Activated CD8-positive, alpha-beta T cell treated with anti-CD3 and anti-CD28 coated beads for 36 hours (primary cell): ENCODE measurements at places on chromosomes 11 and 22. TPM values are rescaled to one million over a fixed set of nuclear protein-coding genes. Genes with fewer than 3 reads are reported as not detected.
A peak's percentile ranks its signal among the peaks of the same experiment; 100 is the strongest.

ZNRD2 gene
- 54.3 TPM for total RNA-seq

ZBTB16 gene
- total RNA-seq = 9.5 TPM

- peak; percentile 42 for DNase-seq
Measured at GRCh38 chr11:976431-977160, 50.9 kb downstream of the AP2A2 start.

DNA sequence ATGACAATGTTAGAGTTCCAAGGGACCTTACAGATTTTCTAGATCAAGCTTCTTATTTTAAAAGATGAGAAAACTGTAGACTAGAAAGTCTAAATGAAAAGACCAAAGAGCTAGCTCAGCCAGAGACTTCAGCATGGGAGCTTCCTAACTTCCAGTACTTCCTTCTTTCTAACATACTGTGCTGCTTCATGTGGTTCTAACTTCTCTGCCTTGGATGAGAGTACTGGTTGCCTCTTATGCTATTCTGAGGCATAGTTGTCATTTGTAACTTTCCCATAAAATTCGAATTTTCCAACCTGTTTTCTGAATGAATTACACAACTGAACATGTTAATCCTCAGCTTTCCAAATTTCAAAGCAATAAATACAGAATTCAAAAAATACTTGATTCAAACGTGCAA lies 1.8 kb downstream of the MTMR2 start:
- DNase-seq = no peak

DNA sequence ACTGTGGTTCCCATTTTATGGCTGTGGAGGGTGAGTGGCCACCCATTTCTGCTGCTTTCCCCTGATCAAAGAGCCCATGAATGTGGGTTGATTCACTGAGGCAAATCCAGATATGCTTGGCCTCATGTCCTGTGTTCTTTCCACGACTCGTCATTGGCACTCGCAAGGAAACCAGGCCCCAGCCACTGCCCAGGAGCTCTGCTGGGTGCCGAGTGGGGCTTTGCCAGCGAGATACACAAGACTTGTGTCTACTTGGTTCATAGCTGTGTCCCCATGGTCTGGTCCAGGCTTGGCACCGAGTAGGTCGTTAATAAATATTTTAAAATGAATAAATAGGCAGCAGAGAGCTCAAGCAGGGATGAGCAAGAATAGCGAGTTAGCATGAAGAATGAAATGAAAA lies 1291.5 kb downstream of the TBC1D22A start:
- DNase-seq = no peak

MYO7A gene
- 0.09 TPM for total RNA-seq

DNA sequence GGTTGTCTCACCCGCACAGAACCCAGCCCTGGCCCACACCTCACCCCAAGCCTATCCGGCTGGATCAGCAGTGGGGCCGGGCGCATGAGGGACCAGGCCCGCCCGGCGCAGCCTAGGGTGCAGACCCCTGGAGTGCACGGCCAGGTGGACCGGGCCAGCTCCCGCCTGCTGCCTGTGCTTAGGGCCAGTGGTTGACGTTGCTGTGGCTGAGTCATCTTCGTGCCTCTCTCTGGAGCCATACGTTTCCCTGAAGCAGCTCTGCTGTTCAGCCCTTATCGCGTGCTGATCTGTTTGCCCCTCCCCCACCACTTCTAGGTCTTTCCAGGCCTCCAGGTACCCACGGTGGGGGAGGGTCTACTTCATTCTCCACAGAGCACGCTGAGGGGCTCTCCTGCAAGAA lies 39.5 kb downstream of the CDKN1C start:
- no peak for DNase-seq

TOP3B gene
- total RNA-seq = 33.6 TPM

GRCh38 chr22:23124611-23125511 lies 16.9 kb downstream of the RSPH14 start:
- no peak for DNase-seq

KLHDC7B gene
- 5.8 TPM for total RNA-seq

- no peak for DNase-seq
Measured at GRCh38 chr22:45807156-45807915, 135.7 kb downstream of the ATXN10 start.

DNA sequence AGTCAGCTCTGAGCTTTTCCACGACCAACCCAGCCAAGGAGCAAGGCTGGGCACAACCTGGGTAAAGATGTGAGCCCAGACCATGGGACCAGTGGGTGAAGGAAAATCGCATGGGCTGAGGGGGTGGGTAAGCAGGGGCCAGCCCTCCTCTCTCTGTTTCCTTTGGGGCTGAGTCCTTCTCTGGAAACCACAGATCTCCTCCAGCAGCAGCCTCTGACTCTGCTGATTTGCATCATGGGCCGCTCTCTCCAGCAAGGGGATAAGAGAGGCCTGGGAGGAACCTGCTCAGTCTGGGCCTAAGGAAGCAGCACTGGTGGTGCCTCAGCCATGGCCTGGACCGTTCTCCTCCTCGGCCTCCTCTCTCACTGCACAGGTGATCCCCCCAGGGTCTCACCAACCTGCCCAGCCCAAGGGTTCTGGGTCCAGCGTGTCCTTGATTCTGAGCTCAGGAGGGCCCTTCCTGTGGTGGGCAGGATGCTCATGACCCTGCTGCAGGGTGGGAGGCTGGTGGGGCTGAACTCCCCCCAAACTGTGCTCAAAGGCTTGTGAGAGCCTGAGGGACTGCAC lies 67.8 kb downstream of the GGTLC2 start:
- no peak for DNase-seq

RFPL2 gene
- not detected for total RNA-seq

GRCh38 chr11:73350908-73351636 lies 25.1 kb upstream of the RELT start:
- DNase-seq = peak; percentile 74

DNA sequence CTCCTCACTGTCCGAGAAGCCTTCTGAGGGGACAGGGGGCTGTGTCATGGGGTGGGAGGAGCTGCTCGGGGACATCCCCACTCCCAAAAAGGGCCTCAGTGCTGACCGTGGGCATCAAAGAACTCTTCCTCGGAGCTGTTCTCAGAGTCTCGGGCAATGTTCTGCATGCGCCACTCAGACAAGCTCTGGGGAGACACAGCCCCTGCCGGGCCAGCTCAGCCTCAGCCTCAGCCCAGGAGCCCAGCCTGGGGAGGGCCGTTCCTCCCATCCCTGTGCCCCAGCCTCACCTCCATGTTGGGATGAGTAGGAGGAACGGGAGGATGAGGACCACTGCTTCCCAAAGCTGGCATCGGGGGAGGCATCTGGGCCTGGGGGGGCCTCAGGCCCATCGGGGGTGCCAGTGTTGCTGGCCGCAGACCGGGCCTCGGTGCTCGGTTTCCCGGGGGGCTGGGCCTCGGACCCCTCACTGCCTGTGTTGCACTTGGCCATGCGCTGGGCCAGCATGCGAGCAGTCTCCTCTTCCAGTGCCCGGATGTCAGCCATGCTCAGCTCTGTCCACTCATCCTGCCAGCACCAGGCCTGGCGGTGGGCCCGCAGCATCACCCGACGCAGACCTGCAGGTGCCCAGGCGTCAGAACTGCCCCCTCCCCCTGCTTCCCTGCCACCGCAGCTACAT lies 5.2 kb downstream of the PITPNM1 start:
- no peak for DNase-seq

- no peak for DNase-seq
Measured at GRCh38 chr11:18329196-18329870, 7.0 kb downstream of the GTF2H1 start.

UBE2L3 gene
- total RNA-seq = 50.3 TPM

ZNF280B gene
- 2.3 TPM for total RNA-seq

GNG3 gene
- not detected for total RNA-seq

- peak; percentile 77 for DNase-seq
Measured at GRCh38 chr11:8593935-8594909, at the start of gene STK33. Gene STK33 (minus strand): TSS chr11:8594228. CDS start chr11:8474905, 119,323 bp downstream.

LRRC74B gene
- not detected for total RNA-seq

- DNase-seq = no peak
Measured at GRCh38 chr11:48087974-48088681, 107.8 kb downstream of the PTPRJ start.

OR51B2 gene
- total RNA-seq = not detected

- no peak for DNase-seq
Measured at GRCh38 chr11:107683807-107684206, 28.0 kb downstream of the SLN start.

GSTT2 gene
- not detected for total RNA-seq

SCGB2A2 gene
- not detected for total RNA-seq

- no peak for DNase-seq
Measured at GRCh38 chr11:34940026-34940677, 23.7 kb downstream of the PDHX start.

- DNase-seq = no peak
Measured at GRCh38 chr22:37443977-37444376, 16.7 kb upstream of the ELFN2 start.

GANAB gene
- 205 TPM for total RNA-seq

NLRP14 gene
- 0.11 TPM for total RNA-seq

DNA sequence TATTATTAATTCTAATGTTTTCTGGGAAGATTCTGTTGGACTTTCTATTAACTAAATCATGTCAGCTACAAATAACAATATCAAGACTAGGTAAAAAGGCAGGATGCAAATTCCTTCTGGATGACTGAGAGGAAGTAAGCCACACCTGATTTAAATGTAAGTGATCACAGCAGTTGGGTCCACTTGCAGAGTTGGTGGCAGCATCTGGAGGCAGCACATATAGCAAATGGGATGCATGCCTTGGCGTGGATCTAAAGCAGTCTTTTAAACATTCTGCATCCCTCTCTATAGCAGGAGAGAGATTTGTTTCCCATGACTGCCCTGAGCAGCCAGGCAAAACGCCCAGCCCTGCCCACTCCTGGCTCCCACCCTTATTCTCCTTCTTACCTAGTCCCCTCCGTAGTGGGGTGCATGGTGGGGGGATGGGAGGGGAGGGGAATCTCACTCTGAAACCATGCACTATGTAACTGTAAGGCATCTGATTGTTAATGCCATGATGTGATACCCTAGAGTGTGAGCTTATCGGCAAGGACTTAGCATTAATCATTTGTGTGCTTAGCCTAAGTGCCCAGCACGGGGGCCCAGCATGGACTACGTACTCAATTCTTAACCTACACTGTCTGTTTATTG lies 130.3 kb downstream of the EFCAB6 start:
- no peak for DNase-seq

GRCh38 chr22:17548010-17548755 lies 15.1 kb upstream of the SLC25A18 start:
- DNase-seq = no peak

- DNase-seq = no peak
Measured at GRCh38 chr11:78080818-78081495, 1.3 kb upstream of the NDUFC2 start.

DNA sequence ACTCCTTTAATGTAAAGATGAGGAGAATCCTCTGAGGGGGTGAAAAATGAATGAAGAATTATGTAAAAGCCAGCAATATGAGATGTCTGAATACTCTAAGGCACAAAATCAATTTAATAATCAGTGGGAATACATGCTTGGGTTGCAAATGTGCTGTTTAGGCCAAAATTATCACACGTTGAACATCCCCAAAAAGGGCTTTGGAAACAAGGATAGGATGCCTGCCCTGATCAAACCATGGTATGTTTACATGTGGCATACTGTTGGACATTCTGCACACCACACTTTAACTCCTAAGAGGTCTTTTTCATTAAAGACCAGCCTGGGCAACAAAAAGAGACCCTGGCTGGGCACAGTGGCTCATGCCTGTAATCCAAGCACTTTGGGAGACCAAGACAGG lies 26.3 kb downstream of the F2 start:
- no peak for DNase-seq

LIF gene
- 160 TPM for total RNA-seq

ACRV1 gene
- total RNA-seq = not detected

- DNase-seq = no peak
Measured at GRCh38 chr11:115616971-115617370, 112.8 kb upstream of the CADM1 start.

SLC25A45 gene
- total RNA-seq = 12.8 TPM

DNA sequence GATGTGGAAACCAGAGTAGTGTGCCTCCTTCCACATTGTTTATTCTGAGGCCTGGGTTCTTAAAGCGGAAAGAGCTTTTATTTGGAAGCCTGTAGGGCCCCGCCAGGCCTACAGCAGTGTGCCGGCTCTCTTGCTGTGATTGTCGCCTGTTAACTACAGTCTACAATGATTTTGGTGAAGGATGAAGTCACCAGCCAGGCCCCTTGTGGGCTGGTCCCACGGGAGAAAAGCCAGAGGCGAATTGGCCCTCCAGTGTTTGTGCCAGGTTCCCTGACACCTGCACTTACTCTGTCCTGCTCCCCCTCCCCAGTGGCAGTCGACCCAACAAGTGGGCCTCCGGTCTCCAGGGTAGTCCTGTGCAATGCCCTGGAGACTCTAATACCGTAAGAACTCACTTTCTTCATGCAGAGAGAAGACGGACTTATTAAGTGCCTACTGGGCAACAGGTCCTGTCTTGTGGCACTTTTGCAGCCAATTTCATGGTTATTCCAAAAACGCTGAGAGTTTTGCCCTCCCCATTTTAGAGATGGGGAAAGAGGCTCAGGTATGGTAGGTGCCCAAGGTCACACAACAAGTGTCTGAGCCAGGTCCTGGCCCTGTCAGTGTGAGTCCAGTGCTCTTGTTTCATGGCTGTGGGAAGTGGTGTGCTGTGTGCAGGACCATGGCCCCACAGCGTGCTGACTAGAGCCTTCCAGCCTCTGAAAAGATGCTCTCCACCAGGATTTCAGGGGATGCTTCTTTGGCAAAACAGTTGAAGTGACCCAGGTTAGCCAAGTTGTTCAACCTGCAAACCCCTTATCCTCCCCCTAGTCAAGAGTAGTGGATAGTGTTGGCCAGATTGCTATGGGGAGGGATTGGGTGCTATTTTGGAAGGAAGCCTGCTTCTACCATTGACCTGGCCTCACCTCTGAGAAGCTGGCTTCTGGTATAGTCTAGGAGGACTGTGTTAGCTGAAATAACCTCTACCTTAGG lies 1.4 kb downstream of the MICAL2 start:
- DNase-seq = no peak

OR51B6 gene
- total RNA-seq = not detected

GRCh38 chr11:61149624-61150615 lies 11.3 kb downstream of the VPS37C start:
- no peak for DNase-seq

PKDREJ gene
- total RNA-seq = not detected

RIBC2 gene
- 10.4 TPM for total RNA-seq

GRCh38 chr11:58567889-58568512 lies 7.7 kb downstream of the LPXN start:
- DNase-seq = peak; percentile 89

GRCh38 chr11:118366287-118366686 lies 6.9 kb downstream of the UBE4A start:
- DNase-seq = no peak

TUBA8 gene
- total RNA-seq = 0.56 TPM

GRCh38 chr22:50444663-50445062 lies 30.2 kb downstream of the SBF1 start:
- no peak for DNase-seq

CD3G gene
- 116 TPM for total RNA-seq

MYEOV gene
- not detected for total RNA-seq

GRCh38 chr22:44002324-44002723 lies 21.8 kb upstream of the PARVB start:
- no peak for DNase-seq

GRCh38 chr11:119480380-119481020 lies 57.5 kb upstream of the THY1 start:
- DNase-seq = no peak
